ENCODE measurements at places on chromosomes 2 and 18.
A peak's percentile ranks its signal among the peaks of the same experiment; 100 is the strongest.

DNA sequence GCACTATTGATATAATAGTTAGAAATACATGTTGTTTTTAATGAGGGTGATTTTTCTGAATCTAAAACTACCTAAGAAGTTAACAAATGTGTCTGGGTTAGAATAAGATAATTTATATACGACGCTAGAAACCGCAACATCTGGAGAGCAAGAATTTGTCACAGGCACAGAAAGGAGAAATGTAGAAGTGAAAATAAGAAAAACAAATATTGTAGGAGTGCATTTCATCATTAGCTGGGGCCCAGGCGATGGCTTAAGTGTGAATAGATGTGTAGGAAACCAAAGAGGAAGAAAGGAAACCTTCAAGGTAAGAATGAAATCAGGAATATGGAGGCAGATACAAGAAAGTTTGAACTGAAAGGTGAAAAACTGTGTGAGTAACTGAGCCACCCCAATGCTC, 90.3 kb downstream of the LRP2 start:
- DNase-seq = no peak

GRCh38 chr2:240250985-240251847, 110.8 kb upstream of the OTOS start:
- DNase-seq = peak; percentile 72

DNA sequence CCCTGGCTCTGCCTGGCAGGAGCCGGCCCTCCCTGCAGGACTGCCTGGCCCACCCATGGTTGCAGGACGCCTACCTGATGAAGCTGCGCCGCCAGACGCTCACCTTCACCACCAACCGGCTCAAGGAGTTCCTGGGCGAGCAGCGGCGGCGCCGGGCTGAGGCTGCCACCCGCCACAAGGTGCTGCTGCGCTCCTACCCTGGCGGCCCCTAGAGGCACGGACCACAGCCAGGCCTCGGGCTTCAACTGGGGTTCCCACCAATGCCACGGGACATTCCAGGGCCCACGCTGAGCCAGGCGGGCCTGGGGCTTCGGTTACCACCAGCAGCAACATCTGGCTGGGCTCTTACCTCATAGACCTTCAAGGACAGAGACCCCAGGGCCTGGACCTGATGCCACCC, 6.1 kb upstream of the GMPPA start:
- DNase-seq = no peak

DNA sequence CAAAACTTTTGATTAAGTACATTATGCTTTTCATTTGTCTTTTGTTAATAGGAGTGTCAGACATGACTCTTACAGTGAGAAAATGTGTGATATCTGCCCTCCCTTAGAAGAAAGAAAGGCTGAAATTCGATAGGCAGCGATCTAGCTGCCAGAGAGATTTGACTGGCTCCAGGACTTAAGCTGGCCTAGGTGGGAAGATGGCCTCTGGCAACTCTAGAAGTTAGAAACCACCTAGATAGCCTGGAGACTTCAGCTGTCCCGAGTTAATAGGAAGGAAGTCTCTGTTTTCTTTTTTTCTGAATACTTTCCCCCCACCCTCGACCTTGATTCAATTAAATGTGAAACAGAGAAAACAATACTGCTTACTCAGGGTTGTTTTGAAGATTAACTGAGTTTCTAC, 1194.7 kb upstream of the CRIM1 start:
- DNase-seq = no peak

All from ecto neural progenitor cell (in vitro differentiated cells).